ENCODE measurements at places on chromosomes 5 and 9.

DNA sequence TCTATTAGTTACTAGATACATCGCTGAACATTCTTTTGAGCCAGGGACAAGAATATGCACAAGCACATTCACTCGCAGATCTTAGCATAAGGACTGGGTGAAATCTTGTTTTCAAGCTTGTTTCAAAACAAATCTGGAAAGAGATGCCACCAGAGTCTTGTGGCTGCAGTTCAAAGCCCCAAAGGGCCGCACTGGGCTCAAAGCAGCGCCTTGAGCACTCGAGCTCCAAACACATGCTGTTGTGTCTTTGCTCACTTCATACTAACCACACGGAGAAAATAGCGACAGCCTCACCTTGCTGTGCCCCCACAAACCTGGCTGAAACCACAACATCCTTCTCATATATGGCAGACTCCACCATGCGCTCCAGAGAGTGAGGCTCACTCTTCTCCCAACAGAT, 34.2 kb upstream of the IL7R start:
- ATAC-seq = no peak

DNA sequence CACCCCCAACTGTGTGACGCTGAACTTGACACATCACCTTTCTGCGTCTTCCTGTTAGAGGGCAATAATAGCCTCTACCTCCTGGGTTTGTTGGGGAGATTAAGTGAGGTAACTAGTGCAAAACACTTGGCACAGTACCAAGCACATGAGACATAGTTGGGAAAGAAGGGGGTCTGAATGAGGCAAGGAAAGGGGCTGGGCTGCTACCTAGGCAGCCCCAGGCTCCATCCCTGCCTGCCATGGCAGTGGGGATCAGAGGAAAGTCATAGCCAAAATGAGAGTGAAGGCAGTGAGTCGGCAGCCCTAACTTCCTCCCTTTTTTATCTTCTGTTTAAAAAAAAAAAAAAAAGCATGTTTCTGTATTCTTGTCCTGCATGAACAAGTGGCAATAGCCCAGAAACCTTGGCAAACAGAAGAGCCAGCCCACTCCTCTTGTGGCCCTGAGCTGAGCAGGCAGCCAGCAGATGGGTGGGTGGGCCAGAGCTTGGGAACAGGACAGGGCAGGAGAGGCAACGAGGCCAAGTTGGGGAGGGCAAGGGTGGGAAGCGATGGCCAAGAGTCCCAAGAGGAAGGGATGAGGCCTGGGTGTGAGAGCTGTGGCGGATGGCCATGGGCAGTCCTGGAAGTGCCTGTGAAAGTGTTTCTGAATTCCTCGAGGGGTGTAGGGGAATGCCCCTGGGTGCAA, 11.4 kb downstream of the CAMK2A start:
- no peak for ATAC-seq

GRCh38 chr5:137665678-137666460, 70.0 kb downstream of the KLHL3 start:
- ATAC-seq = peak; percentile 99

GRCh38 chr9:15298362-15298761, 8.7 kb downstream of the TTC39B start:
- ATAC-seq = no peak

GRCh38 chr5:149811453-149811852, 81.3 kb downstream of the PPARGC1B start:
- no peak for ATAC-seq

- no peak for ATAC-seq
Measured at GRCh38 chr5:154727361-154727760, 27.8 kb upstream of the LARP1 start.

- ATAC-seq = no peak
Measured at GRCh38 chr5:149810856-149811255, 80.7 kb downstream of the PPARGC1B start.

GRCh38 chr9:96217294-96217707, 84.7 kb downstream of the HSD17B3 start:
- no peak for ATAC-seq

DNA sequence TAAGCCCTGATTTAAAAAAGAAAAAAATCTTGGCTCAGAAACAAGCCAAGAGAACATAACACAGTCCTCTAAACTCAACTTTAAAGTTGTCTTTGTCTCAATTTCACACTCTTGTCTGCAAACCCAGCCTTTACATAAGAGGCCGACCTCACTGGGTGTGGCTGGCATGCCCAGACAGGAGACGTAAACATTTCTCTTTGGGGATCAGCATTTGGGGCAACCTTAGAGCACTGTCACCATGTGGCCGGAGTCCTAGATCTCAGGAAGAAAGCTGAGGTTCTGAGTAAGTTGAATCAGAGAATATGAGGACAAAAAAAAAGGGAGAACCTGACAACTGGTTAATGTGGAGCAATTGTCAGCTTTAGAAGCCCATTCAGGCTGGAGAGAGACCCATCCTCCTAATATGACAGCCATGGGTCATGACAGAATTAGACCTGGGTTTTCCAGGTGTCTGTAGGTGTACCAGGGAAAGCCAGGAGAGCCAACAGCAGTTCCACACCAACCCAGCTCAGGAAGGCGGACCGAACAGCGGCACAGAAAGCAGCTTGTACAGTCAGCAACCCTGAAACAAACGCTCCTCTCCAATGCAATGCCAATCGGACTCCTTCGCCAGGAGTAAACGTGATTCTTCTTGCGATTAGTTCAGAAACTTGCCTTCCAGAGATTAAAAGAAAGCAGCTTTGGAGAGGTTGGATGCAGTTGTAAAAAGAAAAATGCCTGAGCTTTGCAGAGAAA, 97.9 kb upstream of the MAP3K1 start:
- ATAC-seq = no peak

DNA sequence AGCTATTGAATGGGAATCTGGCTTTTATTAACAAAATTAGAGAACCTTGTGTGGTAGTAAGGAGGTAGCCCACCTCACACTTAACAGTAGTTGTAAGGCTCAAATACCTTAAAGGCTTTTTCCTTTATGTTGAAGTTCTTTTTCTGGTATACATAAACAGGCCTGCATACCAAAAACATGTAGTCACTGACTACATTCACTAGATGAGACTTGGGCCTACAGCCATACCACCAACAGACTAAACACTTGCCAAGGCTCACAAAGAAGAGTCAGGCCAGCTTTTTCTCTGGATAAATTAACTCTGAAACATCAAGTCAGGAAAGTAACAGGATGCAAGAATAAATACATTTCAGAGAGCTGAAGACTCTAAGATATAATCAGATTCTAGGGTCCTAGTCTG, 78.6 kb upstream of the MPDZ start:
- ATAC-seq = no peak

- ATAC-seq = no peak
Measured at GRCh38 chr5:177366528-177367322, 9.0 kb downstream of the RGS14 start.

- ATAC-seq = no peak
Measured at GRCh38 chr9:14361074-14361473, 47.1 kb upstream of the NFIB start.

DNA sequence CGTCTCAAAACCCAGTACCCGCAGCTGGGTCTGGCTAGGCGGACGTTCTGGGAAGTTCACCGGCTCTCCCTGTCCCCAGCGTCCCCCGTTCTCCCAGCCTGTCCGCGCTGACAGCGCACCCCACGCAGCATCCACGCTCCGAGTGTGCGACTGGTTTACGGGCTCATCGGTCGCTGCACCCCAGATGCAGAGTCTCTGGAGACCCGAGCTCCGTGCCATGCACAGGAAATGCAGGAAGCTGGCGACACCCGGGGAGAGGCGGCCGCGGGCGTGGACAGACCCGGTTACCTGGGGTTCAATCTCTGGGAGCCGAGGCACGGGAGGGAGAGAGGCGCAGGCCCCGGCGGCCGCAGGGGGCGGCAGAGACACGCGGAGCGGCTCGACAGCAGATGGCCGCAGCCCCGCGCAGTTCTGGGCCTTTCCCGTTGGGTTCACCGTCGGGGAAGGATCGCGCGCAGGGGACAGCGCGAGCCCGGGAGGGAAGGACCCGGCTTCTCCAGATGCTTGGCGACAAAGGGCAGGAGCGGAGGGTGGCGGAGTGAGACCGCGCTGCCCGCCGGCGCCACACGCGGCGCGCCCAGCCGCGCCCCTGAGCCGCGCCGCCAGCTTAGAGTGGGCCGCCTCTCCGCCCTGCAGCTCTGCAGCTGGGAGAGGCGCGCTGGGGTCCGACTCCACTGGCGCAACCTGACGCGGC, 558 bp downstream of the SHROOM1 start:
- ATAC-seq = peak; percentile 84

DNA sequence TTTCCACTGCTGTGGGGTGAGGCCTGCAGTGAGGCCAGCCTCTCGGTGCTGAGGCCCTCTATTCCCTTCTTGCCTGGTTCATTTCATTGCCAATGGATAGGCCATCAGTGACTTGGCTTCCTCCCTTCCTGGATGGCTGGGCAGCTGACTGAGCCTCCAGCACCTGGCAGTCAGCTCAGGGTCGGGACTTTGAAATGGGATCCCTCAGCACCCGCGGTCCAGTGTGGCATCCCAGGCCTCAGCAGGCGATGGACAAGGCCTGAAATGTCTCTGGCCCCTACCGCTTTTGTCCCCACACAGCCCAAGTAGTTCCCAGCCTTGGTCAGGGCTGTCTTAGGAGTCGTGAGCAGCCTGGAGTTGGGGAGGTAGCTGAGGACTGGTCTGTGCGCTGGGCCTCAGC, 17.2 kb downstream of the NDST1 start:
- no peak for ATAC-seq

- ATAC-seq = no peak
Measured at GRCh38 chr9:129221979-129222635, 44.0 kb upstream of the IER5L start.

GRCh38 chr9:9764821-9765220, 848.0 kb downstream of the PTPRD start:
- no peak for ATAC-seq
